ENCODE measurements at places on chromosomes 2 and 18. TPM values are rescaled to one million over a fixed set of nuclear protein-coding genes. Genes with fewer than 3 reads are reported as not detected.

ZNF804A gene
- total RNA-seq = not detected

IL1F10 gene
- total RNA-seq = not detected

CD8B2 gene
- not detected for total RNA-seq

SH3YL1 gene
- total RNA-seq = 56.0 TPM

ADCYAP1 gene
- not detected for total RNA-seq

RGPD8 gene
- total RNA-seq = 25.0 TPM

SPP2 gene
- total RNA-seq = not detected

SULT1C4 gene
- not detected for total RNA-seq

TTR gene
- not detected for total RNA-seq

DNA sequence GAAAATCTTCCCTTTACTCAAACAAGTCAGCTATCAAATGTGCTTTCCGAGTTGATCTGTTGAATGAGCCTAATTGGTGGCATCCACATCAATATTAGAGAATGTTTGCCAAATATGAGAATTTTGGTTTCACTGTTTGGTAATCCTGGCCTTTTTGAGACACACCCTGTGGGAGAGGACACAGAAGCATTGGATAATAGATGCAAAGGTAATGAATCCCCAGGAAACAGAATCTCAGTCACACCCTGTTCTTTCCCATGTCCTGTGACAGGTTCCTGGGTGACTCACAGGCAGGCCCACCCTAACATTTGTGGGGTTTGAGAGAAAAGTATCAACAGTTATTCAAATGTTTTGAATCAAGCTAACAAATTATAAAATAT lies 99.8 kb upstream of the PELI1 start:
- no peak for DNase-seq
- H3K4me3 ChIP-seq = no peak overlapping the region
- peaks cover 54% of the 10 kb centered on the region for H3K27me3 ChIP-seq
- no peak overlapping the region for H3K27ac ChIP-seq

DNA sequence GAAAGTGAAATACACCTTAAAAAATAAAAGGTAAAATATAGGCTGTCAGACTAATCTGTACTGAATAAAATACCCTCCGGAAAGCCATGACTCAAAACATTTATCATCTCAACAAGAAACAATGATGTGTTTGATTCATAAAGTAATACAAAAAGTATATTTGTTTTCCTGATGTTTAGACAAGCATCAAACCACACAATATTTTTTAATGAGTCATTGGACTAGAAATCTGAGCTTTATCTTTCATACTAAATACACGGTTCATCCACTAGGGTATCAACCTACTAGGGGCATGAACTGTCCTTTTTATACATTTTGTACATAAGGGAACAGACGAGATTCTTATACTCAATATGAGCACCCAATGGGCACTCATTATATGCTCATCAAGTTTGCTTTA lies 31.3 kb downstream of the CD226 start:
- H3K36me3 ChIP-seq = no peaks in the 10 kb centered on the region
- no peaks in the 10 kb centered on the region for H3K4me1 ChIP-seq
- no peak for DNase-seq
- H3K27me3 ChIP-seq = no peaks in the 10 kb centered on the region
- H3K4me3 ChIP-seq = no peak overlapping the region

- no peak overlapping the region for H3K4me3 ChIP-seq
- no peaks in the 10 kb centered on the region for H3K36me3 ChIP-seq
- peak overlapping the region; percentile 84 for H3K27ac ChIP-seq
- H3K27me3 ChIP-seq = no peaks in the 10 kb centered on the region
- H3K4me1 ChIP-seq = peaks cover 20% of the 10 kb centered on the region
These were observed 140.8 kb upstream of the ZEB2 start for GRCh38 chr2:144660518-144661316.

DNA sequence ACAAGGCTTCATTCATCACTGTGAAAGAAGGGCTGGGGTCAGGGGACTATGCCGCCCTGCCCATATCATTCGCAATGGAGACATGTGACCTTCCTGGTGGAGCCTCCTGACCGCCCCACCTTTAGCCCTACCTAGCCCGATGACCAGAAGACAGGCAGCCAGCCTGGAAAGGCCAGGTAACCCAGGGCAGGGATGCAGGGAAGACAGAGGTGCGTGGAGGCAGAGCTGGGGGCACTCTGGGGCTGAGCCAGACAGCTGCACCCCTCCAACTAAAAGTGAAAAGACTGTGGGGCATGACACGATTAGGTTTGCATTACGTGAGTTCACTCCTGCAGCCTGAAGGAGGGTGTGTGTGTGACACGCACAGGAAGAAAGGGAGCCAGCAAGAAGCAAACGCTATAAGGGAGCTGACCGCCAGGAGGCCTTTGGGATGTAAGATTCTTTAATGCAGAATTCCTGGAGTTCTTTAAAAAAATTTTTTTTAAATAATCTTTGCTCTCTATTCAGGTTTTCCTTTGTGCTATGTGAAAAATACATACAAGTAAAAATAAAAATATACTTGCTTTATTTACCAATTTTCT lies 3.7 kb upstream of the HES6 start:
- peaks cover 23% of the 10 kb centered on the region for H3K27me3 ChIP-seq
- no peak for DNase-seq
- no peaks in the 10 kb centered on the region for H3K36me3 ChIP-seq
- H3K27ac ChIP-seq = no peak overlapping the region
- H3K4me3 ChIP-seq = no peak overlapping the region

- H3K27me3 ChIP-seq = no peaks in the 10 kb centered on the region
- no peaks in the 10 kb centered on the region for H3K4me1 ChIP-seq
- no peak overlapping the region for H3K4me3 ChIP-seq
- H3K27ac ChIP-seq = no peak overlapping the region
- no peak for DNase-seq
- H3K36me3 ChIP-seq = peaks cover 59% of the 10 kb centered on the region
These were observed 14.2 kb downstream of the SEPTIN2 start for GRCh38 chr2:241329669-241330615.
